Endodermal cell (in vitro differentiated cells): ENCODE measurements at places on chromosomes 5 and 9. TPM values are rescaled to one million over a fixed set of nuclear protein-coding genes. Genes with fewer than 3 reads are reported as not detected.
A peak's percentile ranks its signal among the peaks of the same experiment; 100 is the strongest.

CCNI2 gene
- 0.86 and 1.2 TPM in 2 replicates for total RNA-seq

DNA sequence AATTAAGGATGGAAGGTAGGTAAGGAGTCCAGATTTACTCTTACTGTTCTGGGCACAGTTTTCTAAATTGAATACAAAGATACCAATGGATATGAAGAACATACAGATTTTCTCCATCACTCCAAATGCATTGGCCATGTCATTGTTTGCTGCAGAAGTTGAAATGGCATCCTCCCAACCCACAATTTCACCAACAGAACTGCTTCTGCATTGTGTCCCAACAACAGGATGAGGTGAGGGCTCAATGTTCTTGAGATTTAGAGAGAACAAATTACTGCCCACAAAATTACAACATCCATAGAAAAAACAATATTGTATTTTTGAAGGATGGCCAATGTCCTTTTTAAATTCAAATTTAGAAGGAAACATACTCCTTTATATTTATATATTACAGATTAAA, 88.9 kb downstream of the NUDT12 start:
- no peak for DNase-seq

DNA sequence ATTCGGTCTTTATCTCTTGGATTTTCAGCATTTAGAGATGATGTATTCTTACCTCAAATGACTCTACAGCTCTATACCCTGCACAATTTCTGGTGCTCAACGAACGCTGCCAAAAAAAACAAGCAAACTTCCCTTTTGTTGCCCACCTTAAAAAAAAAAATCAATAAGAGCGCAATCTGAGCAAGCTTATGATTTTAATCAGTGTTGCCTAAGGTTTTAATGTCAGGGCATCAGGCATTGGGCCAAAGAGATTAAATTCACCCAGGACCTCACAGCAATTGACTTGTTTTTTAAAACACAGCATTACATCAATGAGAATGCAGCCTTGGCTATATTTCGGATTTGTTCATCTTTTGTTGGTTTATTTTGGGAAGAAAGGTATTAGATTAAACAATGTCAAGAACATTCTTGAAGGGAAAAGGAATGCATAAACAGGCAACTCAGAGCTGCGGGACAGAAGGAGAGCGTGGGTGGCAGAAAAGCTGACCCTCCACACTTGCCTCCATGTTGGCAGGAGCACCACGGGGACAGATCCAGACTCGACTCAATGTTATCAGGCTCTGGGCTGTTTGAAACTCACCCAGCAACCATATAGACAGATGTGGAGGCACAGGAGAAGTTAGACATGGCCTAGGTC, 127.5 kb upstream of the DAPK1 start:
- no peak for DNase-seq

GRCh38 chr5:95784514-95785302, 37.8 kb downstream of the GLRX start:
- no peak for DNase-seq

SLCO6A1 gene
- 1.8 and 3.1 TPM in 2 replicates for total RNA-seq

- no peak for DNase-seq
These were observed 116.4 kb downstream of the NTRK2 start for GRCh38 chr9:84785792-84786547.

DNA sequence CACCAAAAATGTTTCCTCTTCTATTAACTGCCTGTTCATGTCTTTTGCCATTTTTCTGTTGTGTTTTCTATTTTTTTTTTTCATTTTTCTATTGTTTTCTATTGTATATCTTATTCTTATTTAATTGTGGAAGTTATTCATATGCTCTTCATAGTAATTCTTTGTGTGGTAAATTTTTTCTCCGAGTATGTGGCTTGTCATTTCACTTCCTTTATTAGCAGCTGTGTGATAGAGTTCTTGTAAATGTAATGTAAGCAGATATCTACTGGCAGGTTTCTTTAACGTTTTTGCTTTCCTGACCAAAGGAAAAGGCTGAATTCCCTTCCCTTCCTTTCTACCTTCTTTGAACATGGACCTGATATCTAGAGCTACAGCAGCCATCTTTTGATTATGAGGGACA, 5.8 kb upstream of the PLPP1 start:
- DNase-seq: no peak

DNA sequence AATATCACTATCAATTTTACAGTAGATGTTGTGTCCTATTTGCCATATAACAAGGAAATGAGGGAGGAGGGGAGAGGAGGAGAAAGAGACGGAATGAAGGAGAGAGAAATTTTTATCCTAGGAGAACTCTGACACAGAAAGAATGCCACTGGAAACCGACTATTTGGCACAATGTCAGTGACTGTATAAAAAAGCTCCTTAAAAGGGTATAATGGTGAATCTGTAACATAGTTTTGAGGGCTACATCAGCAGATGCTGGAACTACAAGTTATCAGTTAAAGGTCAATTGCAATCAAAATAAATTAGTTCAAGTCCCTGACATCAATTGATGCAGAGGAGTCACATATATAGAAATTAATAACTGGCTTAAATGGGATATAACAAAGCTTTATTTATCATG, 5.7 kb downstream of the EDIL3 start:
- no peak for DNase-seq

GRCh38 chr9:16869131-16869881, 1.2 kb downstream of the BNC2 start:
- DNase-seq: peak; percentile 67

DNA sequence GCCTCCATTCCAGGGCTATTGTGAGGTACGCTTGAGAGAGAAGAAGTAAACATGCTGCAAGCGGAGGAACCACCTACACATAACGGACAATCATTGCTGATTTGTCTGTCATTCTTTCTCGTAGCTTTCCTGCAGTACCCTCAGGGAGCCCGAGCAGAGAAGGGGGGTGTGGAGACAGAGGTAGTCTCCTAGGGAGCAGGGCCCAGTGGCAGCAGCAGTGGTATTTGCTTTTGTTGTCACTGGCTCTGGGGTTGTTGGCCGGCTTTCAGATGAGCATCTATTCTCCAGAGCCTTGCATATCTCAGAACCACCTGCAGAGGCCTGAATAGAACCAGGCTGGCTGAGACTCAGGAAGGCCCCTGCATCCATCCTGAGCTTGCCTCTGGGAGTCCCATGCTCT, 19.9 kb downstream of the ENHO start:
- DNase-seq: no peak

GRCh38 chr9:92770360-92770995, 5.8 kb upstream of the BICD2 start:
- DNase-seq: peak; percentile 79

DNA sequence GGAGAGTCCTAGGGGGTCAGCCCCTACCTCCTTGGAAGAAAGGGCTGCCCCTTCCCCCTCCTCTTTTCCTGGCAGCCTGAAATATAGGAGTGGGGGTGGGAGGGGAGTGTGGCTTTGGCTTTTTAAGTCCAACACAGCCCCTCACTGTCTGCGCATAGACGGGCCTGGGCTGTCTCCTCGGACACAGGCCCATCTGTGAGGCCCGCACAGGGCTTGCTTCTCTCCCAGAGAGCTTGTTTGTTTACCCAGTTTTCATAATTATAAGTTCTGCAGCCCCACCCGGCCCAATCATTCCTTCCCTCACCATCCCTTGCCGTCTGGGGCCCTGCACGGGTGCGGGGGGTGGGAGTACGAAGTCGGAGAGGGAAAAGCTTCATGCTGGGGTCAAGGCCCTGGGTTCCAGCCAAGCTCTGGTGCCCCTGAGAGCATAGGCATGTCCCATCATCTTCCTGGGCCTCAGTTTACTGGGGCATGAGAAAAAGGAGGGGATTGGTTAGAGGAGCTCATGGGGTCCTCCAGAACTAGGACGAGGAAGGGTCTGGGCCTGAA, 54.0 kb upstream of the STXBP1 start:
- no peak for DNase-seq

ZNF454 gene
- 0.34 to 0.86 TPM in 2 of 3 replicates, not detected in the other for total RNA-seq

GRCh38 chr5:80672140-80672736, 17.5 kb upstream of the DHFR start:
- peak; percentile 89 for DNase-seq

- no peak for DNase-seq
These were observed 2.6 kb downstream of the CCL19 start for GRCh38 chr9:34688329-34689115.

SHROOM1 gene
- 6.6 to 11.1 TPM (median 9.0 TPM) in 3 replicates for total RNA-seq

DNA sequence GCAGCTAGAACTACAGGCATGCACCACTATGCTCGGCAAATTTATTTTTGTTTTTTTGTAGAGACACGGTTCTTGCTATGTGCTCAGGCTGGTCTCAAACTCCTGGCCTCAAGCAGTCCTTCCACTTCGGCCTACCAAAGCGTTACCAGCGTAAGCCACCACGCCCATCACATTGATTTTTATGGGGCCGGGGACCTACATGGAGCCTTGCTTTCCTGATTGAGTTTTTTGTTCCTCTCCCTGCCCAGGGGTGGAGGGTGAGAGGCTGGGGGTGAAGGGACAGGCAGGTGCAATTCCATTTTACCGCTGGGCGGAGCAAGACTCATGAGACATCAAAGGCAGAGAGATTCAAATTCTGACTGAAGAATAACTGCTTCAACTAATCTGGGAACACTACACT, 1.9 kb downstream of the ALDH1B1 start:
- no peak for DNase-seq

C5orf58 gene
- 1.2 TPM in 1 of 3 replicates, not detected in the others for total RNA-seq

IFNA13 gene
- total RNA-seq: not detected in 2 replicates

- no peak for DNase-seq
These were observed 15.9 kb downstream of the ENG start for GRCh38 chr9:127838375-127839078.

- DNase-seq: no peak
These were observed 77.7 kb upstream of the RUFY1 start for GRCh38 chr5:179472641-179473040.

GRCh38 chr5:42021923-42022322, 96.8 kb downstream of the FBXO4 start:
- DNase-seq: no peak

DNA sequence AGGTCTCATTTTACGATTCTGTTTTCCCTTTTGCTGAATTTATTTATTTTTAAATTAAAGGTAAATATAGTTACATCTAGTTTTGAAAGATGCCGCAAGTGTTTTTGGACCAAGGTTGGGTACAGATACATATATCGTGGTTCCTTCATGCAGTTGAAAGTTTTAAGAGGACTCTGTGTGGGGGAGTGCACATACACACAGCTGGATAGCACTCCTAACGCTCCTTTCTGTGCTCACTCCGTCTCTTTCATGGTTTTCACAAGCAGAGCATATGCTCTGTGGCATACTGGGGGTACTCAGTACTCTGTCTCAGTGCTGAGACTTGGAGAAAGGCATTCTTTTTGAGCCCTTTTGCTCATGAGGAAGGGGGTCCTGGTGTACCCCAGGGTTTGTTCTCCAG, 307.5 kb downstream of the DOCK8 start:
- no peak for DNase-seq

GRCh38 chr5:72822944-72823343, 6.5 kb downstream of the TNPO1 start:
- DNase-seq: no peak

DNA sequence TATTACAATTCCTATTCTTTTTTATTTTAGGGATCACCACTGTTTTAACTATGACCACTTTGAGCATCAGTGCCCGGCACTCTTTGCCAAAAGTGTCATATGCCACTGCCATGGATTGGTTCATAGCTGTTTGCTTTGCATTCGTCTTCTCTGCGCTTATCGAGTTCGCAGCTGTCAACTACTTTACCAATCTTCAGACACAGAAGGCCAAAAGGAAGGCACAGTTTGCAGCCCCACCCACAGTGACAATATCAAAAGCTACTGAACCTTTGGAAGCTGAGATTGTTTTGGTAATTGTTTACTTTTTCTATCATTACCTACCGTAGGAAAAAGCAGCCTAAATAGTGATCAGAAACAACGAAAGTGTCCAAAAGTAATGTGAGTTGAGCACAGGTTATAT, 6.4 kb downstream of the GABRA6 start:
- DNase-seq: no peak

GRCh38 chr5:59065554-59065953, 482.7 kb downstream of the RAB3C start:
- DNase-seq: no peak

CKMT2 gene
- 1.6 and 2.3 TPM in 2 replicates for total RNA-seq

GRCh38 chr5:96712100-96712746, 50.0 kb downstream of the CAST start:
- no peak for DNase-seq

- no peak for DNase-seq
These were observed 1.7 kb upstream of the ALDH1A1 start for GRCh38 chr9:72954431-72955125.

DNA sequence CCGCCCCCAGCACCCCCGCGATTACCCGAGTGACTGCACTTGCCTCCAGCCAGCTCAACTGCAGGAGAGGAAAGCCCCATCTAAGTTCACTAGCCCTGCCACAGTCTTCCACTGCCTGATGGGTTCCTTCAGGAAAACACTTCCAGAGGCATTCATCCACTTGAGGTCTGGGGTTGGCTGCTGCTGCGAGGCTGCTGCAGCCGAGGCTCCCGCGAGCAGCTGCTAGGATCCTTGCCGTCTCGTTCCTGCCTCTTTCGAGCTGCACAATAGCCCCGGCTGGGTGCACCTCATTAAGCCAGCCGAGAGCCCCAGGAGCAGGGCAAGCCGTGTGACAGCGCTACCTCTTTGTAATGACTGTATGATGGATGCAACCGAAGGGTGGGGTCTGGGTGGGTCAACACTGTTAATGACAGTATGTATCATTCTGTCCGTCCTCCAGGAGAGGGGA, 24.2 kb upstream of the ELAVL2 start:
- DNase-seq: peak; percentile 81

DNA sequence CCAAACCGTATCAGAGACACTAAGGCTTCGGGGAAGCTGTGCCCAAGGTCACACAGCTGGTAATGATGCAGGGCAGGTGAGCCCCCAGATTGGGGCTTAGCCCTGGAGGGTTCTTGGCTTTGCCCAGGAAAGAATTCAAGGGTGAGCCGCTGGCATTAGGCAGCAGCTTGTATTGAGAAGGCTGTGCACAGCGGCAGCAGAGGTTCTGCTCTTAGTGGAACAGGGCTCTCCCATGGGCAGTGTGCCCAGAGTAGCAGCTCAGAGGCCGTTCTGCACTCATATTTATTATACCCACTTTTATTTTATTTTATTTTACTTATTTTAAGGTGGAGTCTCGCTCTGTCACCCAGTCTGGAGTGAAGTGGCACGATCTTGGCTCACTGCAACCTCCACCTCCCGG, 85.8 kb upstream of the IER5L start:
- no peak for DNase-seq

DNA sequence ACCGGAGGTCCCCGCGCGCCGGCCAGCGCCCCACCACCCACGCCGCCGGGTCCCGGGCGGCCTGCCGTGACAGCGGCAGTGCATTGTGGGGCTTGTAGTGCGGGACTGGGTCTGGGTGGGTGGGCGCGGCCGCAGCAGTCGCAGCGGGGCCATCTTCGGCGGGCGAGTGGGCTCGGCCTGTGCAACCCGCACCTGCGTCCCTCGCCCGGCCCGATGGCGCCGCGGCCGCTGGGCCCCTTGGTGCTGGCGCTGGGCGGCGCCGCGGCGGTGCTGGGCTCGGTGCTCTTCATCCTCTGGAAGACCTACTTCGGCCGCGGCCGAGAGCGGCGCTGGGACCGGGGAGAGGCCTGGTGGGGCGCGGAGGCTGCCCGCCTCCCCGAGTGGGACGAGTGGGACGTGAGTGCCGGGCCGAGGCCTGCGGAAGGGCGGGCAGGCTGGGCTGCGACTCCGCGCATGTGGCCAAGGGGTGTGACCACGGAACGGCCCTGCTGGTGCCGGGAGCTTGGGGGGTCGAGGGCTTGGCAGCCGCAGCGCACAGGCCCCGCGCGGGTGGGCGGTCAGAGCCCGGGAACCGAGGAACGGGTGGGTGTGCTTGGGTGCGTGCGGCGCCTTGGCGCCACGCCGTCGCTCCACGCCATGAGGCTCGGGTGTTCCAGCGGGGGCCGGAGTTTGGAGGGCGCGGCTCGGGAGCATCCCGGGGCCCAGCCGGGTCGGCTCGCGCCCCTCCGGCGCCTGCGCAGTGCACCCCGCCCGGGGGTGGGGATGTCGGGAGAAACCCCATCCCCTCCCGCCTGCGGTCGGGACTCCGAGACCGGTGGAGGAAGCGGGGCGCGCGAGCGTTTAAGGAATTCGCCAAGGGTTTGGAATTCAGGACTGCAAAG, at the start of gene ARL10:
Gene ARL10, plus strand, starts transcription at position 137 of the 881 bp plus-strand sequence. Its CDS starts 77 bp downstream, at position 214.
- peak; percentile 79 for DNase-seq
